ENCODE measurements at places on chromosomes 13 and 19. TPM values are rescaled to one million over a fixed set of nuclear protein-coding genes. Genes with fewer than 3 reads are reported as not detected.

FUT1 gene
- total RNA-seq = 5.0 TPM

CGB8 gene
- total RNA-seq = not detected

OR7D2 gene
- 0.12 TPM for total RNA-seq

ZNF790 gene
- 11.6 TPM for total RNA-seq

RPS28 gene
- total RNA-seq = 847 TPM

CYP2A6 gene
- total RNA-seq = not detected

CD37 gene
- total RNA-seq = 16.5 TPM

MAP2K7 gene
- 25.8 TPM for total RNA-seq

ALG5 gene
- total RNA-seq = 39.8 TPM

SLC10A2 gene
- 0.12 TPM for total RNA-seq

CAB39L gene
- 15.6 TPM for total RNA-seq

SCN1B gene
- 3.0 TPM for total RNA-seq

SIGLEC8 gene
- 0.06 TPM for total RNA-seq

MEDAG gene
- 3.3 TPM for total RNA-seq

SKA3 gene
- 5.8 TPM for total RNA-seq

TGFB1 gene
- 23.9 TPM for total RNA-seq

KCNN1 gene
- 5.7 TPM for total RNA-seq

PEAK3 gene
- 0.47 TPM for total RNA-seq

SLITRK1 gene
- total RNA-seq = 0.35 TPM

OR7D4 gene
- total RNA-seq = not detected

FCER2 gene
- 0.23 TPM for total RNA-seq

FLT1 gene
- total RNA-seq = 84.8 TPM
